ENCODE measurements at places on chromosomes 7 and 10. TPM values are rescaled to one million over a fixed set of nuclear protein-coding genes. Genes with fewer than 3 reads are reported as not detected.

DNA sequence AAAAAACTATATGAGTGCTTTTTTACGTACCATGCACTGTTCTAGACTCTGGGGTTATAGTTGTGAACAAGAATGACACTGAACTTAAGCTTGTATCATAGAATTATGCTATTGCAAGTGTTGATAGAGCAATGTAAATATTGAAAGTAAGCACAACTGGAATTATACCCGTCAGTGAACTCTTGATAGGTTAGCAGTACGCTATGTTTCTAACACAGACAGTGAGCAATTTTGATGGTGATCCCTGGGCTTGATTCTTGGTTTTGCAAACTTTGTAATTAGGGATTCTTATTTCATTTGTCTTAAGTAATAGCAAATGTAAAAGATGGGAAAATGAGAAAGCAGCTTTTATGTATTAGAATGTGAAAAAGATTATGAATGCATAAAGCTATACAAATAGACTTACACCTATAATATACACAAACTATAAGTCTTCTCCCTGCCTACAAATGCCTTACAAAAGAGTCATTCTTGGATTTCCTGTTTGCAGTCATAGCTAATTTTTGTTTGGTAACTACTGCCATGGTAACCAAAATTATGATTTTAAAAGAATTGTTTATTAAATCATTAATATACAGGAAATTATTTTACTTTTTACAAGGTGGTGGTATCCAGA, 6.7 kb downstream of the TES start:
- no peak for DNase-seq

GRCh38 chr10:128883231-128884032, 583.6 kb upstream of the MGMT start:
- DNase-seq: no peak

- no peak for DNase-seq
Observed at GRCh38 chr7:88042157-88042556, 108.1 kb downstream of the ADAM22 start.

Gene GCK
- total RNA-seq: 0.44 TPM

Data from spleen (tissue), 13 donors.